CD4-positive, alpha-beta memory T cell (primary cell): ENCODE measurements at places on chromosomes 1 and 21.

- H3K4me1 ChIP-seq: peaks cover 56% of the 10 kb centered on the region
- DNase-seq: no peak
- H3K4me3 ChIP-seq: no peak overlapping the region
- H3K27me3 ChIP-seq: no peaks in the 10 kb centered on the region
- peak overlapping the region; percentile 76 for H3K27ac ChIP-seq
- H3K36me3 ChIP-seq: peaks cover 3% of the 10 kb centered on the region
Observed at GRCh38 chr1:204449678-204450280, 38.2 kb upstream of the PPP1R15B start.

DNA sequence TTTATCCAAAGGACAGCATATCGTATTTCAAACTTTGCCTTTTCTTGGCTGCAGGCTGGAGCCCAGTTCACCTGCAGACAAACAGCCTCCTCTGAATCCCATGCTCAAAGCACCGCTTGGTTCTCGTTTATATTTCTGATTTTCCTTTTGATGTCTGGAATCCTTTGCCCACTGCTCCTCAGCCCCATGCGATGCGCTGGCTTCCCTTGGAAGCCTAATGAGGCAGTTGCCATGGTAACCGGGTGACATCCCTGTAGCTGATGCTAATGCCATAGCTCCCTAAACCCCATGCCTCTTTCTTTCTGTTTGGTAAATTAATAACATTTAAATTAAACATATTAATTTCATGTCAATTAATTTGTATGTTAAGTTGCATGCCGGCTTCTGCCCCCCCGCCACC, 327.1 kb downstream of the PRDM2 start:
- H3K4me3 ChIP-seq: no peak overlapping the region
- no peaks in the 10 kb centered on the region for H3K27me3 ChIP-seq
- no peaks in the 10 kb centered on the region for H3K36me3 ChIP-seq

- no peak for DNase-seq
- peaks cover 46% of the 10 kb centered on the region for H3K36me3 ChIP-seq
- no peak overlapping the region for H3K4me3 ChIP-seq
- H3K4me1 ChIP-seq: peaks cover 18% of the 10 kb centered on the region
Observed at GRCh38 chr1:225418598-225418997, 9.2 kb downstream of the LBR start.

GRCh38 chr21:32698971-32699693, 28.7 kb downstream of the SYNJ1 start:
- H3K4me3 ChIP-seq: no peak overlapping the region
- no peaks in the 10 kb centered on the region for H3K4me1 ChIP-seq
- no peaks in the 10 kb centered on the region for H3K27me3 ChIP-seq
- no peak overlapping the region for H3K27ac ChIP-seq
- H3K36me3 ChIP-seq: peaks cover 4% of the 10 kb centered on the region
- DNase-seq: no peak
